ENCODE measurements at places on chromosomes 1 and 21.

DNA sequence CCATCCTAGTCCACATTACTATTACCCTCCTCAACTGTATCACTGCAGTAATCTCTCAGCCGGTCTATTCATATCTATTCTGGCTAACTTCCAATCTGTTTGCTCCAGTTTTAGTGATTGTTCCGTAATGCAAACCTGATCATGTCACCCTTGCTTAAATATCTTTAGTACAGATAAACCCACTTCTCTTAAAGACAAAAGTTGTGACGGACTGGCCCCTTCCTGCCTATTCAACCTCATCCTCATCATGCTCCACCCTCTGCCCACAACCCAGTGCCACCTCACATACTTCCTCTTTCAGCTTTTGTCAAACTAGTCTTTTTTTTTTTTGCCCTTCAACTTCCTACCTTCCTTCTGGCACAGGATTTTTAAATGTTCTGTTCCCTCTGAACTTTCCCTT is 2.8 kb upstream of the C1orf162 start:
- no peak for DNase-seq

DNA sequence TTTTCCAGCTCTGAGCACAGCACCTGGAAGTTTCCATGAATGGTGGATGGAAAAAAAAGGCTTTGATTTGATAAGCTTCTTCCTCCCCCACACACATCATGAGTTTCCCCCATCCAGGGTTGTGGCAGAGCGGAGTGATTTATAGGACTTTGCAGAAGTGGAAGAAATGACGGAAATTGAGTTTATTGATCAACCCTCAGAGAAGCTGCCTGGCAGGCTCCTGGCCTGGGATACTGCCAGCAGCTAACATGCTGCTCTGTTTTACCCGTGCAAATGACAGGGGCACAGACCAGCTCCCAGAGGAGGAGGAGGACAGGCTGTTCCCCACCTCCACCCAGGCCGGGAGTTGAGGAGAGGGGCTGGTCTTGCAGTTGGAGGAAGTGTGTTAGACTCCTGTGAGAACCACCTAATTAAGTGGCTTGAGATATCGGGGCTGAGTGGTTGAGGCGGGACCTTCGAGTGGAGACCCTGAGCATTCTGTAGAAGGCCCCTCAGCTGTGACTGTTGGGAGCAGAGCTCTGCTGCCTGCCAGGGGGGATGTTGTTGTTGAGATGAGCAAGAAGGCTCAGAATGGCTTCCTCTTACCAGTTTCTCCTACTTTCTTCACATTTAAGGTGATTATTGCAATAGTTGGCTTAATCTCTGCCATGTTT is 21.8 kb downstream of the ADORA1 start:
- no peak for DNase-seq

DNA sequence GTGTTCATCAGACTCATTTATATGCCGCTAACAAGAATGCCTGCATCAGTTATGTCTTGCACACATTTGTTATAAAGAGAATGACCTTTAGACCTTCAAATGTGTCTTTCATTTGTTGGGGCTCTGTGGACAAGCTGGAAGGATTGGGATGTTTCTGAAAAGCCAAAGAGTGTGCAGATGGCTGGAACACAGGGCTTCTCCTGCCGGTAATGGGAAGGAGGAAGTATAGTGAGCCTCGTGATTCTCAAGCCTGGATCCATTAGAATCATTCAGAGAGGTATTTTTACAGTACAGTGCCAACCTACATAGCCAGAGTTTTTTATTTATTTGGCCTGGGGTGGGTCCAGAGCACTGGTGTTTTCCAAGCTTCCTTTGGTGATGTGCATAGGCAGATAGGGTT is 40.6 kb upstream of the ATP1A1 start:
- no peak for DNase-seq

DNA sequence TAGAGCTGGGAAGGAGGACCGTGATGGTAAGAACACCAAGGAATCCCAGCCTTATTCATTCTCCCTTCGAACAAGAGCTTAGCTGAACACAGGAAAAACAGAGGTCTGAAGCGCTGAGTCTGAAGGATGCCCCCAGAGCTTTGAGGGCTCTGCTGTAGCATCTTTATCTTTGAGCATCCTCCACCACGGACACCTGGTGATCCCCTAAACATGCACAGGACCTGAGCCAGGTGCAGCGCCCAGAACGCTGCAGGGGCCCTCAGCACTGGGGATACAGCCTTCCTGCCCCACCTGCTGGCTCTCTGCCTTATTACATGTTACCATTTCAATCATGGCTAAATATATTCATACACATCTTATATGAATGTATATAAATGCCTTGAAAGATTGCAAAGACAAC is 7.7 kb upstream of the GPATCH4 start:
- DNase-seq: peak; percentile 26

DNA sequence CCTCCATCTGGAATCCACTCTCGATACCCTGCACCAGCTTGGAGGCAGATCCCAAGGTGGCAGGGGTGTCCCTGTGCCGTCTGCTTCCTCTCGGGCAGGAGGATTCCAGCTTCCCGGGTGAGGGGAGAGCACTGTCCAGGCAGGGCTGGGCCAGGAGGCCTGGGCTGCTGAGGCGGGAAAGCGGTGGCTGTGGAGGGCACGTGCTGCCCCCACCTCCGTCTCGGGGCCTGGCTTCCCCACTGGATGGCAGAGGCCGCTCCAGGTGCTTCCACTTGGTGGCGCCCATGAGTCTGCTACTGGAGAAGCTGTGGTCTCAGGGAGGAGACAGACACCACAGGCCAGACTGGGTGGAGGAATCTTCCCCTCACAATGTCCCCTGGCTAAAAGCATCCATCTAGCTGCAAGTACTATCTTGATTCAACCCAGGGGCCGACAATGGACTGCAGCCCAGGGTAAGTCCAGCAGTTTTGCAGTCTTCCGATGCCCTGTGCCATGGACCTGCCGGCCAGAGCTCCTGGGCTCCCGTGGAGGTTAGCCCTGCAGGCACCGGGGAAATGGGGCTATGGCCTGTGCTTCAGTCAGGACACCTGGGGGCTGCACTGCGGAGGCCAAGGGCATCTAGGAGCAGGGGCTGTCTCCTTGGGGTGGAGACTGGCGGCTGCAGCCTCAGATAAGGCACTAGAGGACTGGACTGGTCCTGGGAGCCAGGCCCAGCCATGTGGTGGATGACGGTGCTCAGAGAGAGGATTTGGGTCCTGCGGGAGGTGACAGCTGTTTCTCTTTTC is 41.3 kb upstream of the EIF4G3 start:
- DNase-seq: peak; percentile 28

DNA sequence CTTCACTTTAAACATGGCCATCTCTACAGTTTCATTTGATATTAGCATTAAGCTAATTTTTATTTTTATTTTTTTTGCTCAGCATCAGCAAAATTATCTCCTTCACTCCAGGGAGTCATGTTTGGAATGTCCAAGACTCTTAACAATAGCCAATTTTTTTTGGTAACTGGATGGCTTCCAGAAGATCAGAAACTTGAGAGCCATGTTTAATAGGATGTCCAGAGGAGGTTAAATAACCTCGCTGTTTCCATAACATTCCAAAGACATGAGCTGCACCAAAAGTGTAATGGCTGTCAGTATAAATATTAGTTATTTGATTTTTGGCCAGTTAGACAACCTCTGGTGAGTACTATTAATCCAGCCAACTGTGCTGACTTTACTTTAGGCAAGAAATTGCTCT is 80.7 kb downstream of the DNTTIP2 start:
- DNase-seq: peak; percentile 92

GRCh38 chr1:107474877-107475612 is 334.2 kb downstream of the NTNG1 start:
- peak; percentile 45 for DNase-seq

- DNase-seq: no peak
These were observed 62.5 kb upstream of the CAPZB start for GRCh38 chr1:19547814-19548213.

DNA sequence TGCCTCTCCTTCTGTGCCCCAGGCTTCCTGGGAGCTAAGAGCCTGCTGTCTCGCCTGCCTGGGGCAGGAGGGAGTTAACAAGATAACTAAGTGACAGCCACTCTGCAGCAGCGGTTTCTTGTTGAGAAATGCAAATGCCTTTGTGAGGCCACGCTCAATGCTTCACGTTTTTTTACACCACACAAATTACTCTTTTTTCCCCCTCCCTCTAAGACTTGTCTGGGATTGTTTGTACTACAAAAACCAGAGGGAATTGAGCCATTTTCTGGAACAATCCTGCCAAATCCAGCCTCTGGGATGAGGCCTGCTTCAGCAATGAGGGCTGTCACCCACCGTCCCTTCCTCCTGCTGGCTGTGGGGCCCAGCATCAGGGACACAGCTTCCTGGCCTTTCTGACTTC is 119.6 kb downstream of the ACTL8 start:
- peak; percentile 95 for DNase-seq

GRCh38 chr1:70504821-70505193 is 93.7 kb downstream of the CTH start:
- DNase-seq: peak; percentile 86

- DNase-seq: no peak
These were observed 153.8 kb downstream of the NTNG1 start for GRCh38 chr1:107294686-107295085.

DNA sequence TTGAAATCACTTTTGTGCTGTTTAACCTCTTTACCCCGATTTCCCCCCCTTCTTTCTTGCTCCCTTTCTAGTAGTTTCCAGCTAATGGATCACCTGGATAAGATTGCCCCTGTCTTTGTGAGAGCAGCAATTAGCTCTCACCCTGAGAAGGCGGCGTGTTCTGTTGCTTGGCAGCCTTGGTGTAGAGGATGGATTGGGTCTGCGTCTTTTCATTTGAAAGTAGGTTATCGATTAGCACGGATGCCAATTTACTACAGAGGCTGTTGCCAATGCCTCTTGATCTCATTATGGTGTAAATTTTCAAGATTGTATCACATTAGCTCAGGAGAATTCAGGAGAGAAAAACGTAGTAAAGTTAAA is 26.4 kb downstream of the KIF26B start:
- no peak for DNase-seq

- DNase-seq: no peak
These were observed 725.8 kb downstream of the MRPL39 start for GRCh38 chr21:24881506-24881905.
